ENCODE measurements at places on chromosomes 1 and 21.

DNA sequence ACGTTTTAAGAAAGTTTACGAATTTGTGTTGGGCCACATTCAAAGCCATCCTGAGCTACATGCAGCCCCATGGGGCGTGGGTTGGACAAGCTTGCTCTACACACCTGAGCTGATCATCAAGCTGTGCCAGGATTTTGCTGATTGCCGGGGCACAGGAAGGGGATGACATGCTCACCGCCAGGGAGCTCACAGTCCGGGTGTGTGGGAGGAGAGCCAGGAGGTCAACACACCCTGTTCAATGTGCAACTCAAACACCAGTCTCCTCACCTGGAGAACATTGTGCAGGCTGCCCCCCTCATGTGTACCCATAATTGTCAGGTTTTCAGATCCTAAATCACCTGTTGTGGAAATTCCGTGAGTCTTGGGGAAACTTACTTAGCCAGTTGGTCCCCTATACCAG lies 969 bp downstream of the CYP4A11 start:
- DNase-seq, result no peak

DNA sequence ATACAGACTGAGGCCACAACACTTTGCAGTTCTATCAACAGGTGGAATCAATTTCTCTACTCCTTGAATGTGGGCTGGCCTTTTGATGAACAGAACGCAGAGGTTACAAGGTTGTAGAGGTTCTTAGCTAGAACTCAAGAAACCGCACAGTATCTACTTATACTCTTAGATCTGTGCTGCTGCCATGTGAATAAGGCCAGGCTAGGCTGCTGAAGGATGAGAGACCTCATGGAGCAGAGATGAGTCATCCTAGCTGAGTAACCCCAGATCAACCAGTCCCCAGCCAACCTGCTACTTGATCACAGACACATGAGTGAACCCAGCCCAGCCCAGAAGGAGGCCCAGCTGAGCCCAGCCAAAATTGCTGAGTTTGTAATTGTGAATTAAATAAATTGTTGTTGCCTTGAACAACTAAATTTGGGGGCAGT lies 35.3 kb upstream of the BCAR3 start:
- peak; percentile 25 for DNase-seq

- DNase-seq, result no peak
Measured at GRCh38 chr1:181222972-181223505, 134.5 kb downstream of the IER5 start.

GRCh38 chr21:37032877-37033471 lies 26.5 kb downstream of the RIPPLY3 start:
- no peak for DNase-seq

GRCh38 chr1:172533513-172534151 lies 682 bp downstream of the SUCO start:
- peak; percentile 6 for DNase-seq

DNA sequence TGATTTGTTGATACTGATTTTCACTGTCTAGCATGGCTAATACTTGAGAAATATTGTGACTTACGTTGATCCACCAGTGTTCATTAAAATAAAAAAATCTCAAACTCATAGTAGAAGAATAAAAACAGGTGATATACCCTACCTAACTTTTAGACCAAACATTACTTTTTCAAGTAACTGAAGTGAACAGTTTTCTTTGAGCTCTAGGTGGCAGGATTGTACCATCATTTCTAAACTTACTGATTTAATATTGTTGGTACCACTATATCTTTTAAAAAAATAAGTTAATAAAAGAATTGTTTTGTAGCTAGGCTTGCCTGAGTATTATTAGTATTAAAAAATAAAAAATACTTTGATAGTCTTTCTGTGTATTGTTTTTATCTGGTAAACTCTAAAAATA lies 21.5 kb downstream of the CDC73 start:
- DNase-seq, result no peak

GRCh38 chr1:17119076-17119772 lies at the start of gene PADI2:
Gene PADI2, minus strand, starts transcription at chr1:17119451. Its CDS starts 80 bp downstream, at chr1:17119371.
- peak; percentile 22 for DNase-seq

GRCh38 chr1:101309334-101310311 lies 72.8 kb downstream of the S1PR1 start:
- peak; percentile 49 for DNase-seq

- DNase-seq, result no peak
Measured at GRCh38 chr1:8094481-8095241, 68.6 kb upstream of the ERRFI1 start.

DNA sequence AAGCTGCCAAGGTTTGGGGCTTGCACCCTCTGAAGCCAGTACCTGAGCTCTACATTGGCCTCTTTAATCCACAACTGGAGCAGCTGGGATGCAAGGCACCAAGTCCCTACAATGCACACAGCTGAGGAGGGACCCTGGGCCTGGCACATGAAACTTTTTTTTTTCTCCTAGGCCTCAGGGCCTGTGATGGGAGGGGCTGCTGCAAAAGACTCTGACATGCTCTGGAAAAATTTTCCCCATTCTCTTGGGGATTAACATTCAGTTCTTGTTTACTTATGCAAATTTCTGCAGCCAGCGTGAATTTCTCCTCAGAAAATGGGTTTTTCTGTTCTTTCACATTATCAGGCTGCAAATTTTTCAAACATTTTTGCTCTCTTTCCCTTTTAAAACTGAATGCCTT lies 1072.2 kb downstream of the BRINP3 start:
- no peak for DNase-seq

- DNase-seq, result no peak
Measured at GRCh38 chr21:41979751-41980369, 26.0 kb upstream of the C2CD2 start.

DNA sequence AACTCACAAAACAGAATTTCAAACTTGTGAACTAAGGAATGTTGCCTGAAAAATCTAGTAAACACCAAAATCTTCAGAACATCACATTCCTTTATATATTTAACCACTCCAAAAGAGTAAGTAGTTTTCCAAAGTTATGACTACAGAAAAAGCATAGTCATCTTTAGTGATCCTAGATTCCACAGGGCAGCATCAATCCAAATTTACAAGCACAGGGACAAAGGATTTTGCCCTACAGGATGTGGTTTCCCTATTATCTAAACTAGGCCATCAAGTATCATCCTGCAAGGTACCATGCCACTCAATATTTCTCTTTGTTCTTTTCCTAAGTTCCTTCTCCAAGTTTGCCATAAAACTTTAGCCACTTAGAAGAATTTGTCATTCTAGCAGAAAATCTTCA lies 33.0 kb downstream of the COP1 start:
- DNase-seq, result no peak

DNA sequence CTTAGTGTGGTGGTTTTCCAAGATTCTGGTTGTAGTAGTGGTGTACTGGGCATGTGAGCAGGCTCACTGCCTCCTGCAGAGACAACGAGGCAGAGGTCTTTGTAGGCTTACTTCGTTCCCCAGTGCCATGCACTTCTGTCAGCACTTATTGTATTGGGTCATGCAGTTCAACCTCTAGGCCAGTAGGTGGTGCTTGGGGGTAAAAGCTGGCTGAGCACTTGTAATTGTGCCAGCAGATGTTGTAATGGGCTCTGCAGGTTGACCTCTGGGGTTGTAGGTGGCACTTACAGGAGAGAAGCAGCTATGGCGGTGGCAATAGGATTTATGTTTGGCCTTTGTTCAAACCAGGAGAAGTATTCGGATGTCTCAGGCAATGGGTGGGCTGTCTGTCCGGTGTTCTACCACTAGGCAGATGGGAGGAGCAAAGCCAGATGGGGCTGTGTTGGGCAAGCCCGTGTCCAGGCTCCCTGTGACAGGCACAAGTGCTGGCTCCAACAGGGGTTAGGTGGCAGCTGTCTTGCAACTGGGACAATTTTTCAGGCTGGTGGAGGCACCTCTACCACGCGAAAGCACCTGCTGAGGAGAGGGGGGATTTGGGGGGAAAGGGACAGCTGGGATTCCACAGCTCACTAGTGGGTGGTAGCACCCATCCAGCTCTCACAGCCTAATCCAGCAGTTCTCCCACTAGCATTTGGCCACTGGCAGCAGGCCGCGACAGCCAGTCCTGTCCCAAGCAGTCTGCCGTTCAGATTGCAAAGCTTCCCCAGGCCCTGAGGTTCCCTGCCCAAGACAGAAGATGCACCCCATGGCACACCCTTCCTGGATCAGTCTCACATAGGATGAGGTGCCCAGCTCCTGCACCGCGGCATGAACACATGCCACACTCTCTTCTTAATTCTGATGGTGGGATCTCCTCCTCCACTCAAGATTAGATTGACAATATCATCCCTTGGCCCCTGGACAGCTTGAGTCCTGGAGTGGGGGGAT lies 274.5 kb downstream of the CTH start:
- DNase-seq, result peak; percentile 17

DNA sequence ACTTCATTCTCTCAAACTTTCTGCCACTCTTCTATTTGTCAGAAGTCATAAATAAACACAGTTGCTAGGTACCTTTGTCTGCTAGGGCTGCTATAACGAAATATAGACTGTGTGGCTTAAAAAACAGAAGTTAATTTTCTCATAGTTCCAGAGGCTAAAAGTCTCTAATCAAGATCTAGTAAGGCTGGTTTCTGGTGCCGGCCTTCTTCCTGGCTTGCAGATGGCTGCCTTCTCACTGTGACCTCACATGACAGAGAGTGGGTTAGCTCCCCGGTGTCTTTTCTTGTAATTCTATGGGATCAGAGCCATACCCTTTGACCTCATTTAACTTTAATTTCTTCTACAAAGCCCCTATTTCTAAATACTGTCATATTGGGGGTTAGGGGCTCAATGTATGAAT lies 5.9 kb downstream of the PDC start:
- no peak for DNase-seq

DNA sequence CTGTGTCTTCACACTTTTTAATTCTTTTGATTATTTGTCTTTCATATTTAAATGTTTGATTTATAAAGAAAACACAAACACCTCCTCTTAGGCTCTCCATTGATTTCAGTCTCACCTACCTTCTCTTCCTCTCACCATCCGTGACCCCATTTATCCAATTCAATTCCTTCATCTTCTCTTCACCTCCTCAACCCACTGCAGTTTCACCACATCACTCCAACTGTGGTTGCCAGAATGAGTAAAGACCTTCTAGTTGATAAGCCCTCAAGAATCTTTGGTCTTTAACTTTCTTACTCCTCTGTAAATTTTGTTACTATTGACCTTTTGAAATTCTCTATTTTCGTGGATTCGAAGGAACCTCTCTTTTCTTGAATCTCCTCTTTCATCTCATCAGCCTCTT lies 260.7 kb downstream of the CHRM3 start:
- no peak for DNase-seq

DNA sequence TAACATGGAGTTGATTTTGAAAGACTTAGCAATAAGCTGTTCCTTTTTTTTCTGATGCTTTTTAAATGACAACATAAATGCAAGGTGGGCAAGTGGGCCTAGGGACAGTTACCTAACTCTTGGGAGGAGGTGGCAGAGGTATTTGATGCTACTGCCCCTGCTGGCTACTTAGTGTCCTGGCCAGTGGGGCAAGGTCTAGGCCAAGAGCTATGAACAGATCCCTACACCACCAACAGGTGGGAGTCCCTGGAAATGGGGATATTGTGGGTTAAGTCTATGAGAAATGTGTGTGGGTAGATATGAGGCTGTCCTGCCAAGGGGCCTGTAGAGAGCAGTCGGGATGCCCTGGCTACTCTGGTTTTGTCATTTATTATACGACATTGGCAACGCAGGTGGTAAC lies 31.3 kb upstream of the B3GALT5 start:
- DNase-seq, result no peak

GRCh38 chr1:31872658-31873636 lies 57.1 kb upstream of the SPOCD1 start:
- DNase-seq, result no peak

- no peak for DNase-seq
Measured at GRCh38 chr1:228210076-228210651, 2.3 kb downstream of the OBSCN start.

DNA sequence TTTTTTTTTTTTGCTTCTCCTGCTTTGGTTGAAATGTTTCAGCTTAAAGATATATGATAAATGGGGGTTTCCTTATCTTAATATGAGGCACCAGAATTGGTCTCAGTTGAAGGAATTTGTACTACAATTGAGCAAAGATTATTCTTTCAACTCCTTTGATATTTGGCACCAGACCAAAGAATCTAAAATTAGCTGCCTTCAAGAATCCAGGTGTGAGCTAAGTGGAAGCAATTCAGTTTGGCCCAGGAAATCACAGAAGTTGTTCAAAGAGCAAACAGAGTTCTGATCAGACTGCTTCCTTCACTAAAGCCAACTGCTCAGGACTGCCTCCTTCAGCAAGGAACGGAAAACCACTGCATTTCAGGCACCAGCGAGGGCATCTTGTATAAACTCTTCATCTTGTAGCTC lies 68.3 kb upstream of the BCAR3 start:
- DNase-seq, result no peak

DNA sequence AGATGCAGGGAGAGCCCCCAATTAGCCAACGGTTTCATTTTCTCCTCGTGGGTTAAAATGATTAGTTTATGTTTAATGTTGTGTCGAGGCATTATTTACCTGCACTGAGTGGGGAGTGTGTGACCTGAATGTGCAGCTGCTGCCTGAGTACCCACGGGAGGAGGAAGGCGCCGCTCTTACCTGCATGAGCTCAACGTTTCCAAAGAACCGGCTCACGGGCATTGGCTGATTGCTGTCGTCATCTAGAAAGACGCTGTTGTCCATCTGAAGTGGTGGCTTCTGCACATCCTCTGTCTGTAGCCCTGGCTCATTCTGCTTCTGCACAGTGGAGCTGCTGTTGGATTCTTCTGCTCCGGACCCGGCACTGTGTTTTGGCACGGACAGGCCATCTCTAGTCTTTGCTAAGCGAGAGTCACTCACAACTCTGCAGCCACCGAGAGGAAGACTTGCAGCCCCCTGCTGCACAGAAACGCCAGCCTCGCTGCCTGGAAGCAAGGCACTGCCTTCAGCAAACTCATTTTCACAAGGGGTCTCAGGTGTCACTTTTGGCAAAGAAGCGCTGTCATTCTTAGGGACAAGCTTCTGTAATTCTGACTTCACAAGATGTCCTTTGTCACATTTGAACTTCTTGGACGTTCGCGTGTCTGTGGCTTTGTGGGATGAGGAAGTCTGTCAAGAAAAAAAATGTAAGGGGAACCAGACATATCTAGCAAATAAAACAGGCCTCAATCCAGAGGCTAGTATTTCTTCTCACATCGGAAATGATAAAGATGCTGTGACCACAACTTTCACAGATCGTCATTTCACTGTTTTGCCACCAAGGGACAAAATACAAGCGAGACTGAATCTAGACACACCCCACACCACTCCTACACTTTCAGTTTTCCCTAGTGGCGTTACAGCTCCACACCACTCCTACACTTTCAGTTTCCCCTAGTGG lies 9.4 kb downstream of the C1orf174 start:
- no peak for DNase-seq

DNA sequence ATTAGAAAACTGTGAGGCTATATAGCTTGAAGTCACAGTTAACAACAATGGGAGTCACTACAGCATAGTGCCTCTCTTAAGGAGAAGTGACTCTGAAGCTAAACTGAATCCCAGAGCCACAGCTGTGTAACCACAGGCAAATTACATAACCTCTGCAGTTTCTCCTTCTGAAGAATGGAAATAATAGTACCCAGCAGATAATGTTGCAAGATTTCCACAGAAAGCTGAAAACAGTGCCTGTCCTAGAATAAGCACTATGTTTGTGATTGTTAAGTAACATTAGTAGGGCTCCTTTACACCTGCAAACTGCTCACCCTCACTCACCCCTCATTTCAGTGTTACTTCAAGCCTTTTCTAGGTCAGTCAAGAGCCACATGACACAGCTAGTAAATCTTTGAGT lies 886.7 kb downstream of the PLA2G4A start:
- no peak for DNase-seq

- DNase-seq, result no peak
Measured at GRCh38 chr1:20411196-20411980, 74.6 kb downstream of the CAMK2N1 start.

Measured in stimulated activated CD8-positive, alpha-beta memory T cell treated with anti-CD3 and anti-CD28 coated beads, Interleukin-15, amount 100 ng/mL, for 4 hours (primary cell).